Hematopoietic multipotent progenitor cell treated with erythropoietin and hydrocortisone succinate and interleukin-3 and kit ligand, for 15 days (in vitro differentiated cells): ENCODE measurements at places on chromosomes 7 and 10.

DNA sequence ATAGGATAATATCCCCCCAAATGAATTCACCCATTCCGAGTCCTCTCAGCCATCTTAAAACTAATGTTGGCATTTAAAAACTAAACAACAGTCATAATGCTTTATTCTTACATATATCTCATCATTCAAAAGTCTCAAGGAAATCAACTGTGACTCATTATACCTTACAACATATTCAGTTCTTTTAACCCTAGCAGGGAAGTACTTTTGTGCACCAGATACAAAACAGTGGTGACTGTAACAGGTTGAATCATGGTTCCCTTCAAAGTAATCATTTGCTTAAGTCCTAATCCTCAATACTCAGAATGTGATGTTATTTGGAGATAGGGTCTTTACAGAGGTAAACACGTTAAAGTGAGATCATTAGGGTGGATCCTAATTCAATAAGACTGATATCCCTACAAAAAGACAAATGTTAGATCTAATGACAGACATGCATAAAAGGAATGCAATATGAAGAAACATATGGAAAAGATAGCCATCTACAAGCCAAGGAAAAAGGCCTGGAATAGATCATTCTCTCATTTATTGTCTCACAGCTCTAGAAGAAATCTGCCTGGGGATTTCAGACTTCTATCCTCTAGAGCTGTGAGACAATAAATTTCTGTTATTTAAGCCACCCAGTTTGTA lies 42.3 kb downstream of the RELN start:
- DNase-seq, result no peak

- DNase-seq, result no peak
Observed at GRCh38 chr10:61089251-61089650, 145.3 kb upstream of the RHOBTB1 start.

GRCh38 chr10:3785851-3786271 lies 852 bp upstream of the KLF6 start:
- peak; percentile 68 for DNase-seq

GRCh38 chr10:133159950-133160825 lies at the start of gene KNDC1:
Gene KNDC1 (plus strand): TSS chr10:133160219. CDS start chr10:133160468, 249 bp downstream.
- no peak for DNase-seq

DNA sequence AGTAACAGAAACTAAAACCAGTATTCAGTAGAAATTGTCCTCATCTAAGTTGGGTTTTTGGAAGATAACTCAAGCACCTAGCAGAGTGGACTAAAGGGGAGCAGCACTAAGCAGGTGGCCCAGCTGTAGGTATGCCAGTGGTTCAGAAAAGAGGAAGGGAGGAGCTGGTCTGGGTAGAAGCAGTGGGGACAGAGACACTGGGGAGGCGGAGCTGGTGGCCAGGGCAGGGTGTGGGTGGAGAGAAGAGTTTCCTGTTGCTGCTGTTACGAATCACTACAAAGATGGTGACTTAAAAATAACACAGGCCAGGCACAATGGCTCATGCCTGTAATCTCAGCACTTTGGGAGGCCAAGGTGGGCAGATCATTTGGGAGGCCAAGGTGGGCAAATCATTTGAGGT lies 136.2 kb downstream of the WDR11 start:
- no peak for DNase-seq

- DNase-seq, result no peak
Observed at GRCh38 chr10:12579954-12580858, 230.9 kb downstream of the CAMK1D start.

- no peak for DNase-seq
Observed at GRCh38 chr10:112898540-112899390, 51.3 kb upstream of the TCF7L2 start.

DNA sequence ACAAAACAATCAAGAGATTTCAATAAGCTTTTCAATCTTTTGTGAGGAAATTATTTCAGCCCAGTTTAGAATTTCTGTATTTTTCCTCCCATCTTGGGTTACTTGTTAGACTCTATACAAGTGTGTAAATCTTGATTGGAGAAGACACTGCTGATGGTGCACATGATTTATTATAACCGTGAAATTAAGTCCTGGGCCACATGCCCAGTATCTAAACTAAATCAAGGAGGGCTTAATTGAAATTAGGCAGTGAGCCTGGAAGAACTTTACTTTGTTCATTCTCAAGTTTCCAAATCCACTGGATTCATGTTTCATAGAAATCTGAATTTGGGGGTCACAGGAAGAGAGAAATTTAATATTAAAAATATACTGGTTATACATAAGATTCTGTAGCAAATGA lies 44.5 kb downstream of the CSTF2T start:
- DNase-seq, result no peak

GRCh38 chr7:21941611-21942141 lies 4.0 kb downstream of the CDCA7L start:
- no peak for DNase-seq

GRCh38 chr10:116030576-116030975 lies 242.4 kb downstream of the GFRA1 start:
- DNase-seq, result no peak

- no peak for DNase-seq
Observed at GRCh38 chr7:121329191-121330052, 622 bp downstream of the WNT16 start.

- no peak for DNase-seq
Observed at GRCh38 chr10:121312587-121312986, 285.7 kb downstream of the FGFR2 start.

- no peak for DNase-seq
Observed at GRCh38 chr7:27966219-27966780, 214.3 kb downstream of the JAZF1 start.

DNA sequence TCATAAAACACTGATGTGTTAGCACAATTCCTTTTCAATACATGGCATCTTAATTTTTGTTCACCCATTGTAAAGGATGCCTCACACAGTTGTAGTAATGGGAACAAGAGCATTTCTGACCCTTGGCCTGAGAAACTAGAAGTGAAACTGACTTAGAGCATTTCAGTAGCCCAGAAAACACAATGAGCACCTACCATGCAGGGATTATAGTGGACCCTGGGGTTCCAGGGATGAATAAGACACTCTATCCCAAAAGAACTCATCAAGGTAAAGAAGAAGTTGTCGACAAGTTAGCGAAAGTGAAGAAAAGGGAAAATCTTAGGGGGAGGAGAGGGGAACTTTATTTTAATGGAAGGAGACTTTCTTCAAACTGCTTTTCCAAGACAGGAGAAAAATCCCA lies 125.6 kb downstream of the NT5C2 start:
- no peak for DNase-seq

GRCh38 chr10:38093816-38094157 lies 350 bp upstream of the ZNF37A start:
- DNase-seq, result no peak

DNA sequence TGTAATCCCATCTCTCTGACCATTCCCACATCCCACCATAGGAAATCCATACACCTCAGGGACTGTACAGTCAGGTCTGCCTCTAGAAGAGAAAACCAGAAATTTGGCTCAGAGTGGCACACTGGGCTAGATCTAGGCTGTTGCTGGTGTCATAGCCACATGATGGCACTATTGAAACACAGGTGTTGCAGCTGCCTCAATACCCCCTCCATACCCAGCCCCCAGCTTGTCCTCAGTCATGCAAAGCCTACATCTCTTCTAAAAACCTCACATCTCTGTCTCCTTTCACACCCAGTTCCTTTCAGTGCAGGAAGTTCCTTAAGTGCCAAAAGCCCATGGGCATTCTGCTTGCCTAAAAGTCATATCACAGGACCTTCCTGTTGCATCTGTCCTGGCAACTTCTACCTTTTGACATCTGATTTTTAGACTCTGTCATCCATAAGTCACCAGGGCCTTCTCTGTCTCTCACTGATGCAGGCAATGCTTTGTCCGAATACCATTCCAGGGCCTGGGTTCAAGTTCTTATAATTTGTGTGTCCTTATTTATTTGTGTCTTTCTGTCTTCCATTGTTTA lies 27.0 kb upstream of the HIBADH start:
- peak; percentile 9 for DNase-seq
